Cardiac septum (tissue), 1 donor: ENCODE measurements at places on chromosomes 5 and 9.

DNA sequence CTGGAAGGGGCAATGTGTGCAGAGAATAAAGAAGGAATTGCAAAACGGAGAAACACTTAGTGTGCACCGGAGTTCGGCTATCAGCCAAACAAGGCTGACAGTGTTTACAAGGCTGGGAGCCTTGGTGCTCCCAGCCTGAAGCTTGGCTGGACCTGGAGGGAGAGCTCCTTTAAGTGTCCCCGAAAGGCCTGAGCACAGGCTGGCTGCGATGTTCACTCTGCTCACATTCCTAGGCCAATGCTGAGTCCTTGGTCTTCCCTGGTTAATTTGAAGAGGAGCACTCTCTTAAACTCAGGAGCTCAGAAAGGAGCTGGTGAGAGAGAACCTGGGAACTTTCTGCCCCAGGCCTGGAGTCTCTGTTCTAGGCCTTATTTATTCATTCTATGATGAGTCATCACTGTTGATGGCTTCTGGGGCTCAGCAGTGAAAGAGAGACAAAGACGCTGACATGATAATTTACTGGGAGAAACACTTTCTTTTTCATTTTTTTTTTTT lies 88.6 kb upstream of the MYO10 start:
- DNase-seq = no peak

GRCh38 chr5:122354293-122354692 lies 42.3 kb downstream of the SNCAIP start:
- no peak for DNase-seq

GRCh38 chr5:150162142-150162513 lies 4.5 kb upstream of the CDX1 start:
- no peak for DNase-seq

DNA sequence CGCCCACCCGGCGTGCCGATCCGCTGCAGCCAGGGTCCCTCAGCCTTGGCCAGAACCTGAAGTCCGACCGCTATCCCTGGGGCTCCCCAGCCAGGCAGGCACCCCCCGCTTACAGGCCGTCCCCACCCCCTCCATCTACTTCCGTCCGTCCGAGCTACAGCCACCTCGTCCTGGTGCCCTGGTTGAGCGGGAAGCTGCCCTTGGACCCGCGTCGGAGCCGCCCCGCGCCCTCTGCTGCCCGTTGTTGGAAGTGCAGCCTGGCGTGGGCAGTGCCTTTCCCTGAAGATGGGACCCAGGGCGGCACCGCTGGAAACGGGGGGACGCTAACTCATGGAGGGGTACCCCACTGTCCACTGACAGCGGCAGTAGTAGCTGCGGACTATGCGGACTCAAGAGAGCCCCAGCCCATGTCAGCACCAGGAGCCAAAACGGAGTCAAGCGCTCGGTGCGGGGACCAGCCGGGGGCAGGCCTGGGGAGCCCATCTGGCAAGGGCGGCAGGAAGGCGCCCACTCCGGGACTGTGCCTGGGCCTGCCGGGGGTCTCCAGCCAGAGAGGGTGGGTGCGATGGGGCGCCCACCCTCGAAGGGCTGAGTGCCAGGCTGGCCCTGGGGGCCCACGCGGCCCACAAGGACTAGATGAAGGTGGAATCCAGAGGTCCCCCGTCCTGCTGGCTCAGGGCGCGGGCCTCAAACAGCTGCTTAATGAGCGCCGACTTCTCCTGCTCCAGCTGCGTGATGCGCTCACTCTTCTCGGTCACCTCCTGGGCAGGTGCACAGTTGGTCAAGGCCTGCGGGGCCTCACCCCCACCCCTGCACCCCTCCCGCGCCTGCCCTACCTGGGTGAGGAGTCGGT lies 6.1 kb downstream of the SAPCD2 start:
- peak; percentile 86 for DNase-seq

- no peak for DNase-seq
Observed at GRCh38 chr9:123542435-123543225, 186.6 kb downstream of the CRB2 start.

GRCh38 chr5:74123929-74124328 lies 497.9 kb downstream of the ARHGEF28 start:
- no peak for DNase-seq

DNA sequence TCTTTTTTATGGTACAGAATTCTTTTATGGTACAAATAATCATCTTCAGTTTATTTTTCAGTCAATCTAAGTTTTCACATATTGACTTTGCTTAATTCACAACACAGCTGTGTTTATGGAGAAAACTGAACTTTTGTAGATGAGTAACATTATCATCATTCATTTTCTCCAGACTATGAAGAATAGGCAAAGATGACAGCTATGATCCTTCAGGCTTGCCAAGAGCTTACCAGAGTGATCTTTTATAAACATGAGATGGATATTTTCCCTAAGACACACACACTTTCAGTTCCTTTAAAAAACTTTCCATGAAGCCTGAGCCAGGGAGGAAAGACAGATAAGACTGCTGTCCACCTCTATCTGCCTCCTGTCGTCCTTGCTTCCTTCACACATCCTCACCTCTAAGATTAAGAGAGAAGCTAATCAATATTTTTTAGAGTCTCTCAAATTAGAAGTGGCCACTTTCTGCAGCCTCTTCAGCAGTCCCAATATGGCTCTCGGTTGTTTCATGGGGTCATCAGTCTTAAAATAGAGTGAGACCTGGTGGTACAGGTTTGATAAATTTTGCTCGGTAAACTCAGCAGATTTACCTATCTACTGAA lies 108.1 kb upstream of the SLC27A6 start:
- DNase-seq = no peak

DNA sequence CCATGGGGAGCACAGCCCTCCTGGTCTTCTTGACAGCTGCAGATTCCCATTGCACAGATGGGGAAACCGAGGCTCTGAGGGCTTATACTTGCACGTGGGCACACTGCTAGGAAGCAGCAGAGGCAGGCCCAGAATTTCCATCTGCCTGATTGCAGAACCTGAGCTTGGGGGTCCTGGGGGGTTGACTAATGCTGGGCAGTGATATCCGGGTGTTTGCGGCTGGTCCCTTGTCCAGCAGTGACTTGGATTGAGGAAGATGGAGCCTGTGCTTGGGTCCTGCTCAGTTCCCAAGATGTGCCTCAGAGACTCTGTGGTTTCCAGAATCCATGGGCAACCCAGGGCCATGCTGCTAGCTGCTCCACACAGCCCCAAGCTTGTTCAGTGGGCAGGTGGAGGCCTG lies 91.2 kb downstream of the PHF2 start:
- peak; percentile 36 for DNase-seq

DNA sequence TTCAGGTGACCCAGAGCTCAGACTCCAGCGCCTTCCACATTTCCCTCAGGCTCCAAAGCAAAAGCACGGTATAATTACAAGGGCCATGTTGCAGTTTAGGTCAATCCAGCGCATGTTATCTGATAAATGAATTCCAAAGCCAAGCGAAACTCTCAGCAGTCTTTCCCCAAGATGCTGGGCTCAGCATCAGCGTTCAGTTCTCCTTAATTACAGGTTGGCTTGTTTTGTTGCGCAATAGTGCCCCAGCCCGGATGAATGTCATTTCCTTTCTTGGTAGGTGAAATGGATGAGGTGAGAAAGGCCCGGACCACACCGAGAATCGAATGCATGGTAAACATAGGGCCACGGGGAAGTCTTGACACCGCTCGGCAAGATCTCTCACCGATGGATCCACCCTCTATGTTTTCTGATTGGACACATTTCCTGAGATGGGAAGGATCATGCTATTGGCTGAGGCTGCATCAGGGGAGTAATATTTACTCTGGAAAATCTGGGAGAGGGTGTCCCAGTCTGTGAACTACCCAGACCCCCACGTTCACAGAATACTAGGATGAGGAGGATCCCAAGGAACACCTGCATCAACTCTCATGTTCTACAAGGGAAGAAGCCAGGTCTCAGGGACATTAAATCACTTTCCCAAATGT lies 221.2 kb upstream of the ANKRD55 start:
- no peak for DNase-seq

- DNase-seq = no peak
Observed at GRCh38 chr5:165712011-165712410, 2206.6 kb downstream of the MAT2B start.

- no peak for DNase-seq
Observed at GRCh38 chr5:135400866-135401265, 1.8 kb upstream of the MACROH2A1 start.

- DNase-seq = no peak
Observed at GRCh38 chr5:75363111-75363510, 26.1 kb downstream of the HMGCR start.

GRCh38 chr5:72244862-72245371 lies 75.1 kb downstream of the MRPS27 start:
- no peak for DNase-seq

DNA sequence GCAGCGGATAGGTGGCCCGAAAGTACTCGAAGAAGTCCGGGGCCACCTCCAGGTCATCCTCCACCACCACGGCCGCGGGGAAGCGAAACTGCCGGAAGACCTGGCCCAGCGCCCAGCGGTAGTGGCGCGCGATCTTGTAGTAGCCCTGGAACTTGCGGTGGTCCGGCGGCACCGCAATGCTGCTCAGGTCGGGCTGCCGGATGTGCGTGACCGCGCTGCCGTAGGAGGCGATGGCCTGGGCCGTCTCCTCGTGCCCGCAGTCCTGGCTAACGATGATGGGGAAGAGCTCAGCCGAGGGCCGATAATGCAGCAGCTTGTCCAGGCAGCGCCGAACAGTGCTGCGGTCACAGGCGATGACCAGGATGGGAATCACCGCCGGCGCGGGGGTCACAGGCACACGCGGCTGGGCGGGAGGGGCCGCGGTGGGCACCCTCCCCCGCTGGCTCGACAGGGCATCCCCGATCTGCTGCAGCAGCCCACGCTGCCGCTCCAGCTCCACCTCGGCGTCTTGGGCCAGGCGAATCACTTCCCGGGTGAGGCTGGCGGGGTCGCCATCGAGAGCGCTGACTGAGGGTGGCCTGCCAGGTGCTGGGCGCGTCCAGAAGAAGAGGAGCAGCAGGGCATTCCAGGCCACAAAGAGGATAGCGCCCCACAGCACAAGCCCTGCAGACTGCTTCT lies 10.2 kb downstream of the MGAT1 start:
- no peak for DNase-seq

DNA sequence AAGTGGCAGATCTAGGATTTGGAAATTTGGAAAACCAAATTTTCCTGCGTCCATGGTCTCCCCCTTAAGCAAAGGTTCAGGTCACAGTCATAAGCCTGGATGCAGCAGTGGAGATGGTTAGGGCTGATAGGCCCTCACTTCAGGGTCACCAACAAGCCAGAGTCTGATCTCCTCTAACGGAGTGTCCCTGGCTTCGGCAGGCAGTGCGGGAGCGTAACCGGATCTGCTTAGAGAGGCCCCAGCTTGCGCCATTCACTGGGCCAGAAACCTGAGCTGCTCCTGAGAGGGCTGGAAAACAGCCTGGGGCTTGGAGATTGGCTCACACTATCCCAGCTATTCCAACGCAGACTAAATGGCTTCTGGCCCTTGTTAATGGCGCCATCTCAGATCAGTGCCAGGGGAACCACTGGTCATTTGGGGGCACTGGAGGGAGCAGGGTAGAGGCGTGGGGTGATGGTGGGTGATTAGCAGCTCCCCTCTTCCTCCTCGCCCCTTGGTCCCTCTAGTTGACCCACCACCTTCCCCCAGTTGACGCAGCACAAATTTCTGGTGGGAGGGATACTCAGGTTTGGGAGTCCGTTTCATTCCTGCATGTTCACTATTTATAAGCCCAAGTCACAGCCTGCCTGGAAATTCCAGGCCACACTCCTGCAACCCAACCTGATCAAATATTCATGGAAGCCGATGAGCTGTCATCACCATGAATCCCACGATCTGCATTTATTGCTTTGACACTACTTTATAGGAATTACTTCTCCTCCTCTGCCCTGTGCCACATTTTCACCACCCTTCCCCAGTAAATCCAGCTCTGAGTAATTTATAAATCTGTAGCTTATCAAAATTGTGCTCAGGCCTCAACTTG lies 134.6 kb upstream of the CPEB4 start:
- no peak for DNase-seq

GRCh38 chr5:106757672-106758071 lies 913.1 kb downstream of the EFNA5 start:
- DNase-seq = no peak

DNA sequence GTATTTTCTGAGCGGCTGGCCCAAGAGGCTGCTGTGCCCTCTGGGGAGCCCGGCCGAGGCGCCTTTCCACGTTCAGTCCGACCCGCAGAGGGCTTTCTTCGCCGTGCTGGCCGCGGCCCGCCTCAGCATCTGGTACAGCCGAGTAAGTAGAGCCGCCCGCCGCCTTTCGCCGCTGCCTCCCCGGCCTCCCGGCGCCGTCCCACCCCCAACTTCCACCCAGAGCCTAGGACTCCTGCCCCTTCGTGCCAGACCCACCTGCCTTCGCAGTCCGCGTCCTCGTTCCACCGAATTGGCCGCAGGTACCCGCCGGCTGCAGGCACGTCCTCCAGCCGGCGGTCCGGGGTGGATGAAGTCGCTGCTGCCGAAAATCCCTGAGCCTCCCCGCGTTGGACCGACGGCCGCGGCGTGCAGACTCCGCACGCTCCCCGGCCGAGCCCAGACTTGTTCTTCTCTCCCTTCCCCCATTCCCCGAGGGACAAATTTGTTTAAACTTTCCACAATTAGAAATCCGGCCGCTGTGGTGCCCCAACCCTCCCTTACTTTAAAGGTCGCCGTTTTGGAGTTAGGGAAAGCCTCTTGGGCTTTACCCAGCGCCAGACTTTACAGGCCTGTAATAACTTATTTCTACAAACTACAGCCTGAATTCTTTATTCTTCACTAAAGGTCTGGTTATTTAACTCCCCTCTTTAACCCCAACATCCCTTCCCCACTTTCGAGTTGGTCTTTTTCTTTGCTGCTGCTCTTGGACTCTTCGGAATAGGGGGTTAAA lies 589 bp downstream of the RIC1 start:
- peak; percentile 84 for DNase-seq

GRCh38 chr9:27626244-27627187 lies 53.2 kb upstream of the C9orf72 start:
- DNase-seq = no peak

GRCh38 chr9:24820196-24820595 lies 274.5 kb upstream of the IZUMO3 start:
- no peak for DNase-seq

DNA sequence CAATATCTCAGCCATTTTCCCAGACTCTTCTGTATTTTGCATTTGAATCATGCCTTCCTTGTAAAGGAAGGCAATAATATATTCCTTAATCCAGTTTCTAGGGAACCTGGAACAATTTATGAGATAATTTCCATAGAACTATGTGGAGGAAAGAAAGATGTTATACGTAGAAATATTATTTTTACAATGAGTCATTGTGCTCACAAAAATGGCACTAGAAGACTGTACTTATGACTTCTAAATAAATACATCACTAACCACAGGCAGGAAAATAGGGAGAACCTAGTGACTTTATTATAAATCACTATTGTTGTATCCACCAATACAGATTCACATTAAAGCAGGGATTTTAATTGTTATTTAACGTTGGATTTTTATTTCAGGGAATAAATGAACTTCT lies 87.6 kb downstream of the FBXO38 start:
- DNase-seq = no peak

DNA sequence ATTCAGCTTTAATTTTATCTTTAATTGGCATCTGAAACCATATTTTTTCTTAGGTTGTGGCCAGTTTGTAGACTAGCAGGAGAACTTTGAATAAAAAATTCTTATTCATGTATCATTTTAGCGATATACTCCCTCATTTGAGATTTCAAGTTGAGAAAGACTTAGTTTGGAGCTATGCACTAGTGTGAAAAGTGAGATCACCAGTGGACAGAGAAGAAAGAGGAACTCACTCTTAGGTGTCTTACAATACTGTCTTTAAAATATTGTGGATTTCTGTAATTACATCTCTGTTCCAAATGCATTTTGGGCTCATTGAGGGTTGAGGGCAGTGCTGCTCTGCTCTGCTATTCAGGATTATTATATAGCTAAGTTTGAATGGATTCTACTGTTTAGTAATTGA lies 54.7 kb downstream of the NAA35 start:
- DNase-seq = no peak

GRCh38 chr9:77839459-77840140 lies 191.5 kb upstream of the GNA14 start:
- no peak for DNase-seq
